ENCODE measurements at places on chromosomes 2 and 18.

DNA sequence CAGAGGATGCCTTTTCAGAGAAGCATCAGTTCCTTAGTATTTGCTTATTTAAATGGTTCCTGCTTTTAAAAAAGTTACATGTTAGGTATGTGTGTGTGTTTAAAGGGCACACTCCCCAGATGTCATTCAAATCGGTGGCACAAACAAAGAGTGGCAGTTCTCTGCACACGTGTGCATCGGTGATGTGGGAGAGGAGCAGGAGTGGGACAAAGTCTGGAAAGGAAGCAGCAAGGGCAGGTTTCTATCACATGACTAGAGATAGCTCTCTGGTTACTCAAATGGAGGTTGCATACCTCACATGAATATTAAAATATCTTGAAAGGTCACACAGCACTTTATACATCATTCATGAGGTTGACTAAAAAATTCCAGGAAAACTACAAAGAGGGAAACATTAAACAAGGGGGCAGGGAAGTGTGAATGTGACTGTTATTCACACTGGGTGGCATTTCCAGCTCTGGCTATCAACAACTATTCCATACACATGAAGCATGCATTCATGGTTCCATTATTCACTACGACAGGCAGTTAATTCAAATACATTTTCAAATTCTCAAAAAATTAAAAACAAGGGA is 64.7 kb downstream of the SEPTIN10 start:
- DNase-seq = no peak

- DNase-seq = no peak
These were observed 43.4 kb upstream of the ROCK2 start for GRCh38 chr2:11387843-11388242.

DNA sequence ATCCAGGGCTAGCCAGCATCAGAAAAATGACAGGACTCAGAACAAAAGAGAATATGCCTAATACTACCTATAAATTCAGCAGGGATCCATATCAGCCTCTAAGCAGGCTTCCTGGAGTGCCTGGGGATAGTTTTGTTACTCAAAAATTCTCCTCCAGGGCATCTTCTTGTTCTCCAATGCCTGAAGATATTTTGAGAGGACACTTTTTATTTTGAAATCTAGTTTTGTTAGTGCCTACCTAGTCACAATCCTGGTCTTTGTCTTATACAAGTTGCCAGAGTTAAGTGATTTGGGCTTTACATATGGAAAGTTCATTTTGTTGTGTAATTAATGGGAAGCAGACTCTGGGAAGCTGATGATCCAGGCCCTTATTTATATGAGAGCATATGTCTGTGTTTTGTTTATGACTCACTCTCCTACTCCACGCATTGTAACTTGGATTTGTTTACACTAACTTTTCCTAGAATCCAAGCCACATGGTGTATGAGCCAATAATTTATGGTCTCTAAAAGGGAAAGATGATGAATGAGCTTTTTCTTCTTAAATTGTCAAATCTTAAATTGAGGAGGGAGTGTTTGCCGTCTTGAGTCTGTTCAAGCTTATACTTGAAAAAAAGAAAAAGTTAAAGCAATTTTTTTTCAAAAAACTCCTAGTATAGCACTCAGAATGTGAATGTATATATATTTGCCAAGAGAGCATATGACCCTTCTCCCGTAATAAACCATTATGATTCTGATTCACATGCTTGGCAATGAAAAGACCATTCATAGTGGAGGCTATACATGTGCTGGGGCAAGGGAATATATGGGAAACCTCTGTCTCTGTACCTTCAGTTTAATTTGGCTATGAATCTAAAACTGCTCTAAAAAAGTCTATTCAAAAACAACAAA is 370.3 kb downstream of the SETBP1 start:
- DNase-seq = no peak

GRCh38 chr2:200258881-200259576 is 47.5 kb upstream of the SPATS2L start:
- no peak for DNase-seq

DNA sequence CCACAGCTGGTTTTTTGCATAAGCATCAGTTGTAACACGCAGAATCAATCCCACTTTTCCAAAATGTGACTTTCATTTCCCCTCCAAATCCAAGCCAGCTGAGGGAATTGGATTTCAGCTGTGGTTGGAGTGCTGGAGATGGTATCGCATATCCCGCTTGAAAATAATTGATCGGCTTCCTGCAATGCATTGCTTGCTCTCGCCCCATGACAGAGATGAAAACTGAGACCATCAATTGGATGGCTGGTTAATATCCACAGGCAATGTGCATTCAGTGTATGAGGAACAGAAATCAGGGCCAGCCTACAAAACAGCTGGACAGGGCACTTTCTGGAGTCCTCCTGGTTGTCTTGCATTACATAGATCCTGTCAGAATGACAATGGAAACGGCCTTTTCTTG is 135.3 kb downstream of the MAIP1 start:
- DNase-seq = no peak

DNA sequence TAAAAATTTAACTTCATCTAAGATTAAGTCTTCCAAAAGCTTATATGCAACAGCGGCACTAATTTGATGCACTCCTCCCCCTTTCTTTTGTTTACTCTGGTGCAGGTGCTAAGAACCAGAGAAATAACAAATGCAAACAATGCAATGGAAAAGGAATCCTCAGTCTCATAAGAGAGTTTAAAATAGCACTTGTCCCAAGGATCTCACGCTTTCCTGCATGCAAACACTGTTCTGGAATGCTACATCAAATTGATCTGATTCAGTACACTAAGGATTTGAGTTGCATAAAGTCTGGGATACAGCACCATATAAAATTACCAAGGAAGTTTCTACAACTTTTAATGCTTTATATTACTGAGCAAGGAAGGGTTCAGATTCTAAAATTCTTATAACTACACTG is 50.5 kb downstream of the SEPTIN10 start:
- DNase-seq = no peak

GRCh38 chr2:183408562-183408961 is 284.3 kb downstream of the NUP35 start:
- DNase-seq = no peak

GRCh38 chr2:7927691-7928090 is 754.2 kb upstream of the ID2 start:
- no peak for DNase-seq

- DNase-seq = no peak
These were observed 118.7 kb downstream of the KCTD1 start for GRCh38 chr18:26429535-26430226.

DNA sequence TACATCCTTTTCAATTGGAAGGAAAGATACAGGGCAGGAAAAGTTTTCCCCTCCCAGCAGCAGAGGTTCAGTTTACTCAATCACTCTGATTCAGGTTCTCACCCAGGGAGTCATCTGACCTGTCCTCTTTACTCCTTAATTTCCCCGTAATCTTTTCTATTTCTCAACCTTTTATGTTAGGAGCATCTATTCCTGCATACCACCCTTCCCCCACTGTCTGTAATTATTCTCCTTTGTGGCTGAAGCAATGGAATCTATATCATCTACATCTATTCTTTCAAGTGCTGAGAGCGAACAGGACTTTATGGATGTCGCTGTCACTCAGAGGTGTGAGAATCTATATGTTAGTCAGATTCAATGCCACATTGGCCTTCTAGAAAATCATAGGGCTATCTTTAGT is 175.2 kb downstream of the NOL4 start:
- DNase-seq = no peak

DNA sequence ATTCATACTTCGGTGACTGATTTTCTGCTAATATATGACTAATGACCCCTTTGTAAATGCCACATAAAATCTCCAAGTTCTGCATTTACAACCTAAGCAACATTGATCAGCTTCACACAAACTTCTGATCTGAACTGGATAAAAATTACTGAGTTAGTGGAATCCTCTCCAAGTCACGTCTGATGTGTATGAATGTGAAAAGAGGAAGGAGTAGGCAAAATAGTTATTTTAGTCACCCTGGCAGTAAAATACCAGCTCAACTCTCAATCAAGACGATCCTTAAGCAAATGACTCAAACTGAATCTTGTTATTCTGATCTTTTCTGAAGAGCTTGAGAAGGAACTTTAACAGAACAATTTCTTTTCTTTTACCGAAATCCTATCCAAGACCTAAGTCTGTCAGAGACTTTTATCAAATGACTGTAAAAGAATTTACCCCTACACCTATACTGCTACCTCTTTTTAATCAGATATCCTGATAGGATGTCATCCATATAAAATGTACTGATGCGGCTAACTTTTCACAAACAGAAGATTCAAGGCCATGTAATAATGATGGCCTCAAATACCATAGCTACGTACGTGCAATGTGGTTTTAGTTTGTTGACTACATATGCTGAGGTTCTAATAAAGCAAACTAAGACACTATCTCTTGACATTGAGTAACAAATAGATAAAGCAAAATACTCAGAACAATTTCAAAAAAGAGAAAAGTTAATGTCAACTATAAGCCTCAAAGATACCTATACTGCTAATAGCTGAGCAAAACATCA is 23.7 kb downstream of the CUL3 start:
- DNase-seq = no peak

GRCh38 chr2:58903427-58903826 is 662.3 kb upstream of the FANCL start:
- no peak for DNase-seq

Data from esophagus squamous epithelium (tissue), 5 donors.